ENCODE measurements at places on chromosomes 2 and 18.

DNA sequence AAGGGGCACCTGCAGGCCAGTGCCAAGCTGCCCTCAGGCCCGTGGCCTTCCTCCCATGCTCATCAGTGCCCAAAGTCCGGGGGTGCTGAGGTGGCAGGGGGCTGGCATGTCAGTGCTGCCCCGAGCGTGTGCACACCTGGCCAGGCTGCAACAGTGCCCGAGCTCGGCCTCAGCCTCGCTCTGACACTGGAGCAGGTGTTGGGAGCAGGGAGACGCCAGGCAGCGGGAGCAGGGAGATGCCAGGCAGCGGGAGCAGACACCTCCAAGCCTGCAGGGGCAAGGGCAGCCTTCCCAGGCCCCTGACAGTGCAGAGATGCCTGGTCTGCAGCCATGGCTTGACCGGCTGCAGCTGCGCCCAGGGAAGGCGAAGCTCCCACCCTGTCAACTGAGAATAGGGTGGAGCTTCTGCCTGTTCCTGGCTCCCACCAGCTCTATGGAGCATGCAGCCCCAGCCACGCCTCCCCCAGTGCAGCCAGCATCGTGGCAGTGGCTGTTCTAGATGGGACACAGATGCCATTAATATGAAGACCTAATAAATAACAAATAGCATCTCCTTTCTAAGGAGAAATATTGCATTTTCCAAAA, 82.4 kb downstream of the DTNB start:
- no peak for DNase-seq

- no peak for DNase-seq
These were observed 1211.7 kb upstream of the ACVR2A start for GRCh38 chr2:146633159-146633558.

- no peak for DNase-seq
These were observed 47.0 kb upstream of the STK39 start for GRCh38 chr2:168294409-168294808.

GRCh38 chr2:137959166-137959565, 5.1 kb upstream of the HNMT start:
- no peak for DNase-seq

GRCh38 chr2:145597809-145598208, 1077.9 kb upstream of the ZEB2 start:
- no peak for DNase-seq

GRCh38 chr2:227460070-227460485, 11.9 kb upstream of the AGFG1 start:
- no peak for DNase-seq

DNA sequence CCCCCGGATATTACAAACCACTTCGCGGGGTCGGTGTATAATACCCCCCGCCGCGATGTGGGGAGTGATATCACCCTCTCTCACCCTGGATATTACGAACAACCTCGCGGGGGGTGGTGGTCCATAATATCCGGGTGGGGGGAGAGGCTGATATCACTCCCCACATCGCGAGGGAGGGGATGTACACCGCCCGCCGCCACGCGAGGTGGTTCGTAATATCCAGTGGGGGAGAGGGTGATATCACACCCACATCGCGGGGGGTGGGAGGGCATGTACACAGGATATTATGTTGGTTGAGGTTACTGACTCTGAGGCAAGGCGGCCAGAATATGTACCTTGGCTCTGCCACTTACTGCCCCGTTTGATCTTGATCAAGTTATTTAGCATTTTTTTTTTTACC, 14.8 kb upstream of the CWC22 start:
- DNase-seq, result no peak

GRCh38 chr2:159134979-159135378, 151.5 kb downstream of the WDSUB1 start:
- no peak for DNase-seq

GRCh38 chr2:144227427-144228105, 292.4 kb downstream of the ZEB2 start:
- DNase-seq, result no peak

DNA sequence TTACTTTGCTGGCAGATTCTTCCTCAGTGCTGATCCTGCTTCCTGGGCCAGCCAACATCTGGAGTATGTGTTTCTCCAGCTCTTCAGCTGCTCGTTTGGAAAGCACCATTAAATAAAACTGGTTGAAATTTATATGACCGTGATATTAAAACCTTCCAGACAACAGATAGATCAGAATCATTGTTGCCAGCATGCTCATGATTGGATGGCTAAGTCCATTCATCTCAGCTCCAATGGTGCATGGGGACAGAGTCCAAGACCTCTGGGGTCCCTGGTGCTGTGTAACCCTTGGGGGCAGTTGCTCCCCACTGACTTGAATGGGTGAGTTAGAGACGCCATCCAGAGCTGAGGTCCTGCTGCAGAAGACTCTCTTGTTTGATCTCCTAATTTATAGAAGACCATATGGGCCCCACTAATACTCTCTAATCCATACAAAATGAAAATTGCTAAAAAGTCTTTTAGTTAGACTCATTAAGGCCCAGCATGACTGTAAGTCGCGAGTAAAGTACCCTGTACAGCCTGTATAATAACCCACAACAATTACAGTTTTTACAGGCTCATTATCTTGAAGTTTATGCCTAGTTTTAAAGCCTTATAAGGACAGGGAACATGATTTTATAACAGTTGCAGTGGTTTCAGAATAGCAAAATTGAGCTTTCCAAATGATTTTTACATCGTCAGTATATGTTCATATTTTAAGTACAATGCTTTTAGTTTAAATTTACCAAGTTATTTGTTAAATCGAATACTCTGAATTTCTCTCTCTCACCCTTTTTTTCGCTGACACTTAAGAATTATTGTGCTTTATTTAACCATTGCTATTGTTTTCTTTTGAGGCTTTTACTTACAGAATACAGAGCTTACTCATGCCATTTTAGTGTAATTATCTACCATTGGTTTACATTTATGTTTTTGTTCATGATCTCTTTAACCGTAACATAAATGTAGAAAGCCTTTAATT, 60.0 kb downstream of the CABLES1 start:
- DNase-seq, result no peak

GRCh38 chr18:58025733-58026132, 18.3 kb upstream of the NEDD4L start:
- no peak for DNase-seq

DNA sequence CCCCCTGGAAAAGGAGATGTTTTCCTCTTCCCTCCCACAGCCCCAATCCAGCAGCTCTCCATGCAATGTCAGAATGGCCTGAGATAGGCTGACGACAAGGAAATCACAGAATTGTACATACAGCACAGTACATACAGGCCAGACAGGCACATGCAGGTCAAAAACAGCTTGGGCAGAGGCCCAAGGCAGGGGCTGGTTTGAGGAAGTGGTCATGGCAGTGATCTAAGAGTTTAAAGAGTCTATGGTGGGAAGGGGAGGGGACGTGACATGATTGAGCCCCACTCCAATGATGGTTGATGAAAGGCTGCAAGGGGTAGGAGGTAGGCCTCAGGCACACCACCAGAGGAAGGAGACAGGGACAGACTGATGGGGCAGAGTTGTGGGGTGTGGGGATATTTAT, 4.3 kb downstream of the DCTN1 start:
- DNase-seq, result no peak

DNA sequence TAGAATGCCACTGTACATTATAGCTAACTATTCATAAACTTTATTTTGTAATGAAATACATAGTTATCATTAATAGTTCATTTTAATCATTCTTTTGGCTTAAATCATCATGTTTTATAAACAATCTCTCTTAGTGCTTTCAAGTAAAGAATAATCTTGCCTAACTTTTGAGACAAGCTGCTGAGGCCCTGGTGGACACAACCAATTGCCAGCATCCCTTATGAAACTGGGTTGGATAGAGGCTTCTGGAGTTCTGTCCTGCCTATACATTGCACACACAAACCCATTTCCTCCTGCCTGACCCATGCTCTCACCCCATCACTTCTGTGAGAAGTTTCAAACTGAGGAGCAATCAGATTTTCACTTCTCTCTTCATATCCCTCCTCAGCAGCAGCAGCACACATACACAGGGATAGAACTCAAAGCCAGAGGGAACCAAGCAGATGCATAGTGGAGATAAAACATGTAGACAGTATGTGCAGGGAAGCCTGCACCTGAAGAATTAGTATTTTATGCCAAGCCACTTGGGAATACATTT, 450.0 kb upstream of the SLC14A2 start:
- DNase-seq, result no peak

GRCh38 chr2:238220892-238221521, 17.5 kb upstream of the ILKAP start:
- no peak for DNase-seq

DNA sequence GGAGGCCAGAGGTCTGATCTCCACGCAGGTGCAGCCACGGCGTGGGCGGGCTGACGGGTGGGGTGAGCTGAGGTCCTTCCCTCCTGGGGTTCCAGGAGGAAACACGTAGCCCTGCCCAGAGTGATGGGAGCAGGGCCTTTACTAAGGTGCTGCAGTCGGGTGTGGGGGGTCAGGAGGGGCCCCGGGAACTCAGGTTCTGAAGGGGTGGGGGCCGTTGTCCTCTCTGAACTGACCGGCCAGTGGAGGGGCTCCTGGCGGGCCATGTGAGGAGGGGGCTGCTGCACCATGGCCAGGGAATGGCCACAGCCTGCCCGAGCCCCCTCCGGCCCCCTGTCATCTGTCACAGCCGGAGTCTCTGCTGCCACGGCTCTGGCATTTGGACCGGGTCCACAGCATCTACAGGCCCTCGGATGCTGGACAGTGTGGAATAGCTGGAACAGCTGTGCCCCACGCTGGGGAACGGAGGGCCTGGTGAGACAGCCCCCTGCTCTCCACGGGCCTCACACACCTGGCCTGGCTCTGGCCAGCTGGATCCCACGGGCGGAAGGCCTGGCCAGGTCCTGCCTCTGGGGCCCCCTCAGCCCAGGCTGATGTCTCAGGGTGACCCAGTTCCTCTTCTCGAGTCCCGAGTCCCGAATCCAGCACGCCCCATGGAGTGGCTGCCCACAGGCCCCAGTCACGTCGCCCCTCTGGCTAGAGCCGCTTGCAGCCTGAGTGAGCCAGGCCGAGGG, 145.6 kb upstream of the GPC1 start:
- DNase-seq, result no peak

DNA sequence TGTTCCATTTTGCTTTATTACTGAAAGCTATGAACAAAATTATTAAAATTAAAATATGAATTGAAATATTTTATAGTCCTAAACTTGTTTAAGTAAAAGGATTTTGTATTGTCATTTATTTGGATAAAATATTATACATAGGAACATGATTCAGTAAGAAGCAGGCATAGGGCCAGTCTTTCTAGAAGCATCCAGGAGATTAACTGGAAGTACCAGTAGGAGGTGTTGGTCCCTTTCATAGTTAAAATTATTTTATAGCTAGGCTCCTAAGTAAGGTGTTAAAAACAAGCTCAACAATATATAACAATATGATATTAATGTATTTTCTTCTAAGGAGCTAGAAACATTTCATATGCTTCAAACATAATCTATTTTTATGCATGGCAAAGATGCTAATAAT, 43.7 kb downstream of the FIGN start:
- no peak for DNase-seq

DNA sequence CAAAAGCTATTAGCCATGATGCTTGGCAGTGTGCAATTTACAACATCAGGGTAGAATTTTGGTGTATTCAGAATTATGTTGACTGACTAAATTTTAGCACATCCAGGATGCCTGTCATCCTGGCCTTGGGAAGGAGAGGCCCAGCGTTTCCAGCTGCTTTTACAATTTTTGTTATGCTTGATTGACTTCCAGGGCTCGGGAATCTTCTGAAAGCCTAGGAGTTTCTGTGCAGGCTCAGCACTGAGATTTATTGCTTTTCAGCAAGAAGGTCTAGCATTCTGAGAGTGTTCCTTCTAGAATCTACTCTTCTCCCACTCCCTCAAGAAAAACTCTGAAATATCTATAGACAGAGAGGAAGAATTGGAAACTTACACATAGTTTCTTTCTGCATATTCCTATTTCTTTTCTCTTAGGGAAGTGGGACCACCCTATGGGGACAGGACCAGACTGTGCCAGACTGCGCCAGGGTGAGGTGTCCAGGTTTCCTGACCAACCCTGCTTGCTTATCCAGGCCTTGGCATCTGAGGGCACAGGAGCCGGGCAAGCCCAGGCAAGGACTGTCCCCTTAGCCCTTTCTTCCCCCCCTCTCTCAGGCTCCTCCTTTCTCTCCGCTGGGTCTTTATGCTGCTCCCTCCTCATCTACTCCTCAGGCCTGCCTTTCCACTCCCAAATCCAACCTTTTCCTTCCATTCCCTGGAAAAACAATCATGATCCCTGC, 26.9 kb downstream of the MAIP1 start:
- DNase-seq, result no peak

GRCh38 chr2:88656690-88657089, 29.4 kb upstream of the EIF2AK3 start:
- DNase-seq, result no peak

DNA sequence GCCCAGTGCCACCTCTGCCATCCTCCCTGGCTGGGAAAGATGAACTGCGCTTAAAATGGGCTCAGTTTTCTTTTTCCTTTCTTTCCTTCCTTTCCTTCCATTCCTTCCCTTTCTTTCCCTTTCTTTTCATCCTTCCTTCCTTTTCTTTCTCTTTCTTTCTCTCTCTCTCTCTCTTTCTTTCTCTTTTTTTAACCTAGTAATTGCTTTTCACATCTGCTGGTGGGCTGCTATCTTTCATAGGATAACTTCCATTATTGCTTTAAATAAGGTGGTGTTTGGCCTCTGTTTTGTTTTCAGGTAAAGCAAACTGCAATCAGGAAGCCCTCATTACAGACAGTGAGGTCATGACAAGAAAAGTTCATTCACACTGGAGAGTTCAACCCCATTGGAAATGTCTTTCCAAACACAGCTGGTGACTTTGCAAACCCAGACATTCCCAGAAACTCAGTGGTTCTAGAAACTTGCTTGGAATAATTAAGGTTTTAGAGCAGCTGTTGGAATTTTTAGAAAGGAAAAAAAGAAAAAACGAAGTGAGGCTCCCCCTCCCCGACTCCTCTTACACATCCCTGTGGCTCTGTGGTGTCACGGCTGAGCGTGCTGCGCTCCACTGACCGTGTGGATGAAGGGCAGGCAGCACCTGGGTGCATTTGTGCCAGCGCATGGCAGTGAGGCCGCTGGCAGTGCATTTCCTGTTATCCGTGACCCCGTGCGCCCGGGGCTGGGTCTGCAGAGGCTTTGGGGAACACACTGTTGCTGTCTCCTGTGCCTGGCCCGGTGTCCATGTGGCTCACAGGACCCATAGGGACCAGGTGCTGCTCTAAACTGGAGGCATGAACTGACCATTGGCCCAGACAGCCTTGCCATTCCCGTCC, 76.9 kb downstream of the MBP start:
- no peak for DNase-seq

GRCh38 chr2:187574969-187575750, 20.9 kb upstream of the TFPI start:
- no peak for DNase-seq

DNA sequence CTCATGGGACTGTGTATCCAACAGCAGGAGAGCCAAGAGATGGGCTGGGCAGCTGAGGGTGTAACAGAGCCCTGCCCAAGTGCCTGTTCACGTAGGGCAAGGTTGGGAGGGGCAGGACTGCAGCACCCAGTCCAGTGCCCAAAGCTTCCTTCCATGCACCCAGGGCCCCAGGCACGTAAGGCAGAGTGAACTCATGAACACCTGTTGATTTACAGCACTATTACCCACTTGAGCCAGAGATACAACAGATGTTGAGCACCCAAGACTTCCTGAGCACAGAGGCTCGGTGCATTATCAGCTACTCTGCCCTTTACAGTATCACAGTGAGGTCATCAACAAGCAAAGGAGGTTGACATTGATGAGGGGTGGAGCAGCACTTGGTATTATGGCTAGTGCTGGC, 50.2 kb upstream of the FHL2 start:
- no peak for DNase-seq

- no peak for DNase-seq
These were observed 17.3 kb downstream of the NCK2 start for GRCh38 chr2:105761931-105762515.

GRCh38 chr2:78568782-78569373, 456.6 kb upstream of the REG3G start:
- no peak for DNase-seq

All from NCI-H460 (cell line).